Gastrocnemius medialis (tissue), 4 donors: ENCODE measurements at places on chromosomes 13 and 19. TPM values are rescaled to one million over a fixed set of nuclear protein-coding genes. Genes with fewer than 3 reads are reported as not detected.
A peak's percentile ranks its signal among the peaks of the same experiment; 100 is the strongest.

DNA sequence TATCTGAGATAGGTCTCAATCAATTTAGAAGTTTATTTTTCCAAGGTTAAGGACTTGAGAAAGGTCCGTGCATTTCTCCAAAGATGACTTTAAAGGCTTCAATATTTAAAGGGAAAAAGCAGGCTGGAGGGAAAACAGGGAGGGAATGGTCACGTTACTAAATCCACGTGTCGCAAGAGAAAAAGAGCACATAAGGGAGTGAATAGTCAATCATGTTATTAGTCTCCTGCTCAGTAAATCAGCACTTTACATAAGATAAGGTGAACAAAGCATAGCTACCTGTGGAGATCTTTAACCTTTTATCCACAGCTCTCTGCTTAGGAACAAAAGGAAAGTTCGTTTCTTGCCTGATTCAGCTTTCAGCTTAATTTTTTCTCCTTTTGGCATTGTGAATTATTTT lies 31.3 kb upstream of the LSM14A start:
- no peaks in the 10 kb centered on the region for H3K27me3 ChIP-seq
- no peak for DNase-seq
- H3K36me3 ChIP-seq, result no peaks in the 10 kb centered on the region
- no peak overlapping the region for H3K4me3 ChIP-seq
- H3K27ac ChIP-seq, result no peak overlapping the region

- no peaks in the 10 kb centered on the region for H3K4me1 ChIP-seq
- H3K27ac ChIP-seq, result no peak overlapping the region
- DNase-seq, result no peak
- no peaks in the 10 kb centered on the region for H3K36me3 ChIP-seq
- no peak overlapping the region for H3K4me3 ChIP-seq
- no peaks in the 10 kb centered on the region for H3K27me3 ChIP-seq
Observed at GRCh38 chr19:48182434-48182833, 12.0 kb downstream of the ZSWIM9 start.

DNA sequence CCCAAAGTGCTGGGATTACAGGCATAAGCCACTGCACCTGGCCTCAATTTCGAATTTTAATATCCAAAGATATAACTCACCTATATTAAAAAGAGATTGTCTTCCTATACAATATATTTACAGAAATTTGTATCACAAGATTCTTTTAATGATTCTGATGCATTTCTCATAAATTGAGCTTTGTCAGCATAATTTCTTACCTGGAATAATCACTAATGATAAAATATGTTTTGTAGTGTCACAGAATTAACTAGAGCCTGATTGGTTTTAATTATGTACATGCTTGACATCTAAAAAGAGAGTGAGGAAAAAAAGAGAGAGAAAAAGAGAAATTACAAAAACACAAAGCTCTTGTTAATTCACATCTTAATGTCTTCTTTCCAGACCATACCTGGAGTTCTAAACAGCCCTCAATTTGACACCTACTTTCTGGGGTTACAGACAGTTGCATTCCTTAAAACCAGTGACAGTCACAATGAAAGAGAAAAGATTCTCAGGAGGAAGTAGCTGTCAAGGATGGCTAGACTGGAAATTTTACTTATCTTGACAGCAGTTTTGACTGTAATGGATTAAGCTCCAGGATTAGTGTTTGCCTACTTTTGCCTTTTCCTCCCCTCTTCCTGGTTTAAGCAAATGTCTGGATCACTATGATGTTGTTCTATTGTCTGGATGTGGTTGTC lies 214.4 kb downstream of the SPRY2 start:
- no peak overlapping the region for H3K4me3 ChIP-seq
- H3K36me3 ChIP-seq, result no peaks in the 10 kb centered on the region
- DNase-seq, result no peak
- peaks cover 13% of the 10 kb centered on the region for H3K4me1 ChIP-seq

- no peaks in the 10 kb centered on the region for H3K27me3 ChIP-seq
- no peak for DNase-seq
- no peak overlapping the region for H3K27ac ChIP-seq
- no peaks in the 10 kb centered on the region for H3K36me3 ChIP-seq
- no peaks in the 10 kb centered on the region for H3K4me1 ChIP-seq
- H3K4me3 ChIP-seq, result no peak overlapping the region
Observed at GRCh38 chr13:33340631-33341030, 55.1 kb upstream of the STARD13 start.

The CAPN12 gene
- total RNA-seq, result not detected

The KLF2 gene
- 29.3 TPM for total RNA-seq

GRCh38 chr13:97307882-97308624 lies 85.9 kb downstream of the MBNL2 start:
- H3K4me3 ChIP-seq, result no peak overlapping the region
- H3K36me3 ChIP-seq, result no peaks in the 10 kb centered on the region

DNA sequence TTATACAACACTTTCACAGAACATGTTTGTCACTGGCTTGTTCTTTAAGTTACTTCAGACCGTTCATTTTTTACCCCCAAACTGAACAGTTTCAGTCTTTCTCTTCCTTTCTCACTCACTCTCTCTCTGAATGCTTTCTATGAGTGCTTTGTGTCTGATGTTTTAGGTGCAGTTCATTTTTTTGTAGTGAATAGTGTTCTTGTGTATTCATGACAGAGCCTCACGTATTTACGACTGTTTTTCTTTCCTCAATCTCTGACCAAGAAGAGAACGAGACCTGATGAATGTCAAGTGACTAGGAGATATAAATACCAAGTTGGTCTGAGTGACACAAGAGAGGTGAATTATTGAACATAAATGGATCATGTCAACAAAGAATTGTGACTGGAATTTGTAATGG lies 1525.0 kb upstream of the MIR17HG start:
- no peak for DNase-seq
- H3K27me3 ChIP-seq, result no peaks in the 10 kb centered on the region
- H3K36me3 ChIP-seq, result no peaks in the 10 kb centered on the region
- H3K4me3 ChIP-seq, result no peak overlapping the region

GRCh38 chr19:39130337-39131254 lies 5.0 kb downstream of the PAK4 start:
- H3K27ac ChIP-seq, result no peak overlapping the region

DNA sequence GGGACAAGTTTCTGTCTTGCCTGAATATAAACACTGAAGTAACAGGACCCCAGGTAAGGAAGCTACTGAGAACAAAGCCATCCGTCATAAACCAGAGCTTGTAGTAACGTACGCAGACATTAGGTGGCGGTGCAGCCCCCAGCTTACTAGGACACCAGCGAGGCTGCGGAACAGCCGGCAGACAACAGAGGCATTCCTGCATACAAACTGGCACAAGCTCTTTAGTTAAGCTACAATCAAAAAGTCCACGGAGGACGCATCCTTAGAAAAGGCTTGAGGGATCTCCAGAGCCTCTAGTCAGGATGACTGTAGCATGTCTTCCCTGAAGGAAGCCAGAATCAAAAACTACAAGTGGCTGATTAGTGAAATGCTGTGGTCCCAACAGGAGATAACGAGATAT lies 26.2 kb downstream of the ZNF160 start:
- H3K36me3 ChIP-seq, result peaks cover 4% of the 10 kb centered on the region
- no peaks in the 10 kb centered on the region for H3K27me3 ChIP-seq
- peak overlapping the region; percentile 51 for H3K27ac ChIP-seq
- no peak overlapping the region for H3K4me3 ChIP-seq
- peak; percentile 14 for DNase-seq
- H3K4me1 ChIP-seq, result peaks cover 2% of the 10 kb centered on the region

The ZNF563 gene
- total RNA-seq, result 2.6 TPM

The PEAK3 gene
- total RNA-seq, result not detected

The LHFPL6 gene
- 26.3 TPM for total RNA-seq

The CGB2 gene
- not detected for total RNA-seq

DNA sequence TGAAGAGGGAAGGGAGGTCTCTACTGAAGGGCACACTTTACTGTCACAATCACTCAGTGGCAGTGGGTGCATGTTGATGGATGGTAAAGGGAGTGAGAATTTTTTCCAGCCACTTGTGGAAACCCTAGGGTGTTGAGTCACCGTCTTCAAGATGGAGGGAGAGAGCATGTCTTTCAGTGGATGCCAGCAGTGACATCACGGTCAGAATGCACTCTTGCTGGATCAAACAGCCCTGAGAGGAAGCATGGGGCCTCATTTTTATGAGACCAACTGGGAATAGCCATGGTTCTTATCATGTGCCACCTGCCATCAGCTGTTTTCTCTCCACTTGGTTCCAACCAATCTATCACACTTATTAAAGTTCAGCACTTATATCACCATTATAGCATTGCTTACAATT lies 182.5 kb downstream of the KCNRG start:
- no peak overlapping the region for H3K27ac ChIP-seq
- no peaks in the 10 kb centered on the region for H3K27me3 ChIP-seq
- DNase-seq, result no peak
- no peaks in the 10 kb centered on the region for H3K4me1 ChIP-seq
- H3K4me3 ChIP-seq, result no peak overlapping the region

The FPR3 gene
- 1.2 TPM for total RNA-seq

DNA sequence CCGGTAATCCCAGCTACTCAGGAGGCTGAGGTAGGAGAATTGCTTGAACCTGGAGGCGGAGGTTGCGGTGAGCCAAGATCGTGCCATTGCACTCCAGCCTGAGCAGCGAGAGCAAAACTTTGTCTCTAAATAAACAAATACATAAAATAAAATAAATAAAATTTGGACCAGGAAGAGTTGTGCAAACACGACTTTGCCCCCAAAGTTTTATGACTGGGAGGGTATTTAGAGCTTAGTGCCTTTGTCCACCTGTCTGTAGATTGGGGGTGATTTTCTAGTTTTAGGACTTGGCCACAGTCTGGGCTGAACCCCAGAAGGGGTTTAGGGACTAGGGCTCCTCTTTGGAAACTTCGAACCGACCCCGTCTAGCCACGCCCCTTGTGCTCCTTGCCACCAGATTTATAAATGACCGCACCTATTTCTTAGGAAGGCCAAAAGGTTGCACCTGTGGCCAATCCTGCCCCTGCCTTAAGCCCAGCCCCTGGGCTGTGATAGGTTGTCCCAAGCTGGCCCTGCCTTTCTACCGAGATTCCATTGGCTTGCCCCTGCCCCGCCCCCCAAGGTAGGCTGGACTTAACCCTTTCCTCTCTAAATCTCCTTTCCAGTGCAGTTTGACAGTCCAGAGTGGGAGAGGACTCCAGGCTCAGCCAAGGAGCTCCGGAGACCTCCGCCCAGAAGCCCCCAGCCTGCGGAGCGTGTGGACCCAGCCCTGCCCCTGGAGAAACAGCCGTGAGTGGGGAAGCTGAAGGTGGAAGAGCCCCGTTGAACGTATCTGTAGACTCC lies 5.3 kb downstream of the SHD start:
- H3K27me3 ChIP-seq, result peaks cover 21% of the 10 kb centered on the region
- H3K36me3 ChIP-seq, result no peaks in the 10 kb centered on the region

DNA sequence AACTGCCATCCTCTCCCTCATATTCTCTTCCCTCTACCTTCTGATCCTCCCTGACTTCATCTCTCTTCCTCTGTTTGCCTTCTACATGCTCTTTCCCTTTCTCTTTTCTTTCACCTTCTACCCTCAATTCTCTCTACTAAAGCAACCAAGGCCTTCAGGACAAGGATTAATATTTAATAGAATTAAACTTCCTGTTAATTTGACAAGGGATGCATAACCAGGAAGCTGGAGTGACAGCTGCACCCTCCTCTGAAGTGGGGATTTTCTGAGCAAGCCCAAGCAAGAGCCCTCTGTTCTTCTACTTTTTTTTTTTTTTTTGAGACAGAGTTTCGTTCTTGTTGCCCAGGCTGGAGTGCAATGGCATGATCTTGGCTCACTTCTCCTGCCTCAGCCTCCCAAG lies 63.4 kb upstream of the MED4 start:
- no peak for DNase-seq
- no peaks in the 10 kb centered on the region for H3K36me3 ChIP-seq
- H3K27me3 ChIP-seq, result no peaks in the 10 kb centered on the region
- no peak overlapping the region for H3K4me3 ChIP-seq

DNA sequence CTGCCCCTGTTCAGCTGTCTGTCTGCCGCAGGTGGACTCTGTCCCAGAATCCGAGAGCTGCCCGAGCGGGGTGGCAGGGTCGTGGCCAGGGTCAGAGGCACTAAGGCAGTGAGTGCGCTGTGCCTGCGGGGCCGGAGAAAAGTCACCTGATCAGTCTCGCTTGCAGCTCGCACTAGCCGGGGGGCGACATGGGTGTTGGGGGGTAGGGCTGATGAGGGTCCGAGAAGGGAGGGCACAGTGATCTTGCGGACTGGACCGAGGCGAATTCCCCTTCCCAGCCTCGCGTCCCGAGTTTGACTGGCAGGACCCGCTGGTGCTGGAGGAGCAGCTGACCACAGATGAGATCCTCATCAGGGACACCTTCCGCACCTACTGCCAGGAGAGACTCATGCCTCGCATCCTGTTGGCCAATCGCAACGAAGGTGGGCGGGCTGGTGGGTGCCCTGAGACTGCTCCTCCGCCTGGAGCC lies 627 bp downstream of the GCDH start:
- H3K27me3 ChIP-seq, result no peaks in the 10 kb centered on the region
- H3K4me3 ChIP-seq, result peak overlapping the region; percentile 81
- peaks cover 37% of the 10 kb centered on the region for H3K36me3 ChIP-seq
- peak; percentile 50 for DNase-seq
- H3K4me1 ChIP-seq, result peaks cover 10% of the 10 kb centered on the region

DNA sequence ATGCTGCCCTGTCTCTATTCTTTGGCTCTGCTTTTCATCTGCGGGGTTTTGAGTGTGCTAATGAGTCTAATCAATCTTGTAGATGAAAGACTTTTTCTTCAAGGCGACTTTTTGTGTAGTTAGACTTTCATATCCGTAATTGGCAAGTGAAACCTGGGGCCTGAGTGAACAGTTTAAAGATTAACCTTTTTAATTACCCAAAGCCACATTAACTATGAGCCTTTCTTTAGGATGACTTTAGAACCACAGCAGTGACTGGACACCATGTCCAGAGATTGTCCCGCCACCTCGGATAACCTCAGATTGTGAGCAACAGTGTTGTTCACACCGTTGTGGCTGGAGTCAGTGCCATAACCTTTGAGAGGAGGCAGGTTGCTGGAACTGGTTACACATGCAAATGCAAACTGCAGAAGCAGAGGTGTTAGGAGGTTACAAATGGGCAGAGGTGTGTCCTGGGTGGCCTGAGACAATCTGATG lies 58.7 kb downstream of the SIAH3 start:
- no peaks in the 10 kb centered on the region for H3K4me1 ChIP-seq
- H3K27me3 ChIP-seq, result no peaks in the 10 kb centered on the region

DNA sequence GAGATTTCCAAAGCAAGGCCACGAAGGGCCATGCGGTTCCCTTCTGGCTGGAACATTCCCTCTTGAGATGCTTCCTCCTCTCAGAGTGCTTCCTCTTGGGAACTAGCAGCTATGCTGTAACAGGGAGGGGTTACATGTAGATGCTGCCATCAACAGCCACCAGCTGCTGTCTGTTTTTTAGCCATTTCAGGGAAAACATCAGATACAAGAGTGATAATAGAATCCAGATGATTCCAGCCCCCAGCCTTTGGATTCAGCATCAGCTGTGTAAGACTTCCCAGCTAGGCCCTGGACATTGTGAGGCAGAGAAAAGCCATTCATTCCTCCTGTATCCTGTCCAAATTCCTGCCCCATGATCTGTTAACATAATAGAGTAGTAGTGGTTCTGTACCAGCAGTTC lies 8.2 kb upstream of the ZNF177 start:
- H3K4me1 ChIP-seq, result no peaks in the 10 kb centered on the region
- no peak overlapping the region for H3K27ac ChIP-seq
- peaks cover 1% of the 10 kb centered on the region for H3K27me3 ChIP-seq
- H3K4me3 ChIP-seq, result no peak overlapping the region
- peaks cover 15% of the 10 kb centered on the region for H3K36me3 ChIP-seq

The NLRP7 gene
- total RNA-seq, result not detected

GRCh38 chr19:30891051-30891450 lies 458.2 kb downstream of the TSHZ3 start:
- H3K27me3 ChIP-seq, result no peaks in the 10 kb centered on the region
- H3K27ac ChIP-seq, result no peak overlapping the region
- no peak for DNase-seq

The DIRAS1 gene
- not detected for total RNA-seq

GRCh38 chr19:31438401-31439269 lies 89.4 kb upstream of the TSHZ3 start:
- H3K27me3 ChIP-seq, result no peaks in the 10 kb centered on the region
- no peak overlapping the region for H3K27ac ChIP-seq
- H3K4me3 ChIP-seq, result no peak overlapping the region
- H3K36me3 ChIP-seq, result no peaks in the 10 kb centered on the region
